ENCODE measurements at places on chromosomes 5 and 9.

- H3K4me3 ChIP-seq: no peak overlapping the region
- no peak overlapping the region for H3K27ac ChIP-seq
- H3K36me3 ChIP-seq: no peaks in the 10 kb centered on the region
- no peaks in the 10 kb centered on the region for H3K4me1 ChIP-seq
These were observed 79.7 kb downstream of the GPR21 start for GRCh38 chr9:123113185-123113584.

GRCh38 chr5:168413596-168413995, 72.7 kb upstream of the RARS1 start:
- no peak overlapping the region for H3K27ac ChIP-seq
- H3K36me3 ChIP-seq: no peaks in the 10 kb centered on the region
- no peaks in the 10 kb centered on the region for H3K4me1 ChIP-seq
- no peak for DNase-seq
- no peaks in the 10 kb centered on the region for H3K27me3 ChIP-seq
- H3K4me3 ChIP-seq: no peak overlapping the region

GRCh38 chr9:27377147-27377807, 80.3 kb upstream of the EQTN start:
- H3K27ac ChIP-seq: no peak overlapping the region
- no peak overlapping the region for H3K4me3 ChIP-seq
- H3K4me1 ChIP-seq: no peaks in the 10 kb centered on the region
- no peaks in the 10 kb centered on the region for H3K36me3 ChIP-seq
- no peaks in the 10 kb centered on the region for H3K27me3 ChIP-seq

- no peak overlapping the region for H3K4me3 ChIP-seq
- peak; percentile 67 for DNase-seq
These were observed 13.2 kb upstream of the AQP7 start for GRCh38 chr9:33415501-33416038.

DNA sequence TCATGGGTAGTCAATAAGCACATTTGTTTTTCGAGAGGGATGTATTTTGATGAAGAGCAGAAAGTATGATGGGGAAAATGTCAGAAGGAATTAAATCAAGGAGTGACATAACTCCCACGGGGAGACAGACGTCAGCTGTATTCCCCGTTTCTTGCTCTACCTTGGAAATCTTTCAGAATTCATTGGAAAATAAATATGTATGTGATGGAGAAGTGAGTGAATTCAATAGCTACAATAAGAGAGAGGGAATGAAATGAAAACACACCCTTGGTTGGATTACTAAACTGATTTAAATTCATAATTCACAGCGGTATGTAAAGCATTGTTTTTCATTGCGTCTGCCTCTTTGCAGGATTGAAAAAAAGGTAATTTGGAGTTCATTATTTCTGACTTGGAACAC, 209.7 kb upstream of the KLF4 start:
- no peaks in the 10 kb centered on the region for H3K27me3 ChIP-seq
- no peak for DNase-seq
- H3K4me3 ChIP-seq: no peak overlapping the region
- no peaks in the 10 kb centered on the region for H3K4me1 ChIP-seq
- no peak overlapping the region for H3K27ac ChIP-seq

DNA sequence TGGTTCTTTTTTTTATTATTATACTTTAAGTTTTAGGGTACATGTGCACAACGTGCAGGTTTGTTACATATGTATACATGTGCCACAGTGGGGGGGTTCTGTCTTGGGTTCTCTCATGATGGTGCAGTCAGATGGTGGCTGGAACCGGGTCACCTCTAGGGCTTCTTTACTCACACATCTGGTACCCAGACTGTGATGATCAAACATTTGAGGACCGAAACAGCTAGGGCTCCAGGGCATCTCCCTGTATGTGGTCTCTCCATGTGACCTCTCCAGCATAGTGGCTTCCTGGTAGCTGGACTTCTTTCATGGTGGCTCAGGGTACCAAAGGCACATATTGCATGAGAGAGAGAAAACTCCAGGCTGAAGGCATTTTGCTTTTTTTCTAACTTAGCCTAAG, 9.8 kb upstream of the CRHBP start:
- H3K27me3 ChIP-seq: no peaks in the 10 kb centered on the region
- no peak overlapping the region for H3K27ac ChIP-seq
- no peaks in the 10 kb centered on the region for H3K4me1 ChIP-seq
- no peak for DNase-seq
- no peak overlapping the region for H3K4me3 ChIP-seq

DNA sequence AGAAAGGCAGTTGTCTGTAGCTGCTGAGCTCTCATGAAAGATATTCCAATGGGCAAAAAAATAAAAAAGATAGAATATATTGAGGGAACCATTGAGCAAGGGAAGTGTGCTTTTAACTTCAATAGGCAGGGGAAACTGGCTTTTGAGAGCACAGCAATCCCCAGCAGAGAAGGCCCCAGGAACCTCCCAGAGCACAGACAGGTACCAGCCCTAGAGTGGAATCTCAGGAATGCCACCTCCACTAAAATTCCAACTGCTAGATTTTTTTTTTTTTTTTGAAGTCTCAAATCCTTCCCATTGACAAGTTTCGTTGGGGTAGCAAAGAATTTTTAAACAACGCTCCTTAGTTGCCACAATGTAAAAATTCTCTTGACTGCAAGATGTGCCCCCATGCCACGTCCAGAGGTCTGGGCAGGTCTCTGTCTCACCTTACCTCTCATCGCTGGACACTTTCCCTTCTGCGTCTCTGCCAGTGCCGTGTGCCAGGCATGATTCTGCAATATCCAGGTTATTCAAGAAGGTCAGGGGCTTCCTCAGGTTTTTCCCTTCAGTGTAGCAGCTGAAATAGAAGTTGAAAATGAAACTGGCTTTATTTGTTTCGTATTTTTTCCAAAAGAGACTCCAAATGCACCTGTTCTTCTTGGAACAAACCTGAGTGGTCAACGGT, 64.2 kb upstream of the IRX1 start:
- DNase-seq: no peak
- H3K4me1 ChIP-seq: no peaks in the 10 kb centered on the region
- no peak overlapping the region for H3K27ac ChIP-seq
- no peaks in the 10 kb centered on the region for H3K36me3 ChIP-seq
- H3K4me3 ChIP-seq: no peak overlapping the region
- no peaks in the 10 kb centered on the region for H3K27me3 ChIP-seq

DNA sequence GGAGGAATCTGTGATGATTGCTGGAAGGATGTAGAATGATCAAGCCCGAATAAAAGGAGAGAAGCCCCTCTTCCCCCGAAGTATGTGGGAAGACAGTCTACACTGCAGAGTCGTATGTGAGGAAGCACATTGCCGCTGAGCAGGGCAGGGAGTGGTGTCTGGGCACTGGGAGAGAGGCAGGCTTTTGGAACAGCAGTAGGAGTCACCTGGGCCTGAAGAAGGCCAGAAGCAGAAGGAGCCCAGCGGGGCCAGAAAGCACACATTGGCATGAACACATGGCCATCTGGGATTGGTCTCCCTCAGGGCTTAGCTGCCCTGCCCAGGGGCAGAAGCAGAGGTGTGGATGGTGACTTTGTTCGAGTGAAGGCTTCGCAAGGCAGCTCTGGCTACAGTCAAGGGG, 162.8 kb downstream of the ERCC6L2 start:
- no peaks in the 10 kb centered on the region for H3K4me1 ChIP-seq
- H3K27me3 ChIP-seq: no peaks in the 10 kb centered on the region
- no peak overlapping the region for H3K4me3 ChIP-seq
- no peak for DNase-seq

- H3K27ac ChIP-seq: no peak overlapping the region
- H3K27me3 ChIP-seq: no peaks in the 10 kb centered on the region
- H3K36me3 ChIP-seq: no peaks in the 10 kb centered on the region
- peaks cover 16% of the 10 kb centered on the region for H3K4me1 ChIP-seq
- H3K4me3 ChIP-seq: no peak overlapping the region
These were observed 5.5 kb downstream of the MAN2A1 start for GRCh38 chr5:109695005-109695926.

DNA sequence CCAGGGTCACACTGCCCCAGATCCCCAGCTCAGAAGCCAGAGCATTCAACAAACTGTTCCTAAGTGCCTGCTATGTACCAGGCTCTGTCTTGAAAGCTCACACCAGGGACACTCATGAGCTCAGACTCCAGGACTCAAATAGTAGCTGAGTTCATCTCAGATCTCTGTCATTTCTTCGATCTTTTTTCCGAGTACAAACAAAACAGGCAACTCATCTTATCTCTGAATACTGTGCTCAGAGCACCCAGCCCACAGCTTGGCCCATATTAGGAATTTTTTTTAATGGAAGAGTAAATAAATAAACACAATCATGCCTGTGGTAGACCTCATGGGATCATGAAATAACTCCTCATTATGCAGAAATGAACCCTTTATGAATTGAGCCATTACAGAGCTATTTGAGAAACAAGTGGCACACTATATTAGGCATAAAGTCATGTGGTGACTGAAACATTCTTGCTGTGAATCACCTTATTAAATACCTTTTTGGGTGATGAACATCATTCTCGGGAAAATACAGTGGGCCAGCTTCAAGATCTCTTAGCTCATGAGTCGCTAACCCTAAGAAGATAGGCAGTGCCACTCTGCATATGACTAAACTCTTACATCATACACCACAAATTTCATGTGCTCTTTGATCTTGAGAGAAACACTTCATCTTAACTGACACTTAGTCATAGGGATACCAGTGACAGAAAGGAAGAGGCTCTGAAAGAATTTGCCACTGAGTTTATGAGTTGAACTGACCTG, 9.9 kb downstream of the SH3RF2 start:
- peak overlapping the region; percentile 24 for H3K4me3 ChIP-seq
- H3K4me1 ChIP-seq: peaks cover 58% of the 10 kb centered on the region
- no peaks in the 10 kb centered on the region for H3K36me3 ChIP-seq

- peak overlapping the region; percentile 72 for H3K27ac ChIP-seq
- peak overlapping the region; percentile 79 for H3K4me3 ChIP-seq
These were observed 931 bp downstream of the FAM219A start for GRCh38 chr9:34457266-34458012.

DNA sequence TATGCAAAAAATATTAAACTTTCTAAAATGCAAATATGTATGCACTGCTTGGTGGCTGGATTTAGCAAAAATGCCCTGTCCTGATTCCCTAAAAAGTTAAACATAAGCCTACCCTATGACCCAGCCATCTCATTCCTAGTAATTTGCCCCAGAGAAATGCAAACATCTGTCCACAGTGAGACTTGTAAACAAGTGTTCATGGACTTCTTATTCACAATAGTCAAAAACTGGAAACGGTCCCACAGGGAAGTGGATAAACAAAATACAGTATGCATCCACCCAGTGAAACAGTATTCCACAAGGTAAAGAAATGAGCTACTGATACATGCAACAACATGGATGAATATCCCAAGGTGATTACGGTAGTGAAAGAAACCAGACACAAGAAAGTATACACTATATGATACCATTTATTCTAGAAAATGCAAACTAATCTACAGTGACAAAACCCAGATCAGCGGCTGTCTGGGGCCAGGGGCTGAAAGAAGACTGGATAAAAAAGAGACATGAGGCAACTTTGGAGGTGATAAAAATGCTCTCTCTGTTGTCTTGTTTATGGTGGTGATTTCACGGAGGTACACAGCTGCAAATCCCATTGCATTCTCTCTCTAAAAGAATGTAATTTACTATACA, 277.3 kb downstream of the GLIS3 start:
- DNase-seq: no peak
- H3K4me3 ChIP-seq: no peak overlapping the region
- no peak overlapping the region for H3K27ac ChIP-seq
- H3K4me1 ChIP-seq: no peaks in the 10 kb centered on the region

DNA sequence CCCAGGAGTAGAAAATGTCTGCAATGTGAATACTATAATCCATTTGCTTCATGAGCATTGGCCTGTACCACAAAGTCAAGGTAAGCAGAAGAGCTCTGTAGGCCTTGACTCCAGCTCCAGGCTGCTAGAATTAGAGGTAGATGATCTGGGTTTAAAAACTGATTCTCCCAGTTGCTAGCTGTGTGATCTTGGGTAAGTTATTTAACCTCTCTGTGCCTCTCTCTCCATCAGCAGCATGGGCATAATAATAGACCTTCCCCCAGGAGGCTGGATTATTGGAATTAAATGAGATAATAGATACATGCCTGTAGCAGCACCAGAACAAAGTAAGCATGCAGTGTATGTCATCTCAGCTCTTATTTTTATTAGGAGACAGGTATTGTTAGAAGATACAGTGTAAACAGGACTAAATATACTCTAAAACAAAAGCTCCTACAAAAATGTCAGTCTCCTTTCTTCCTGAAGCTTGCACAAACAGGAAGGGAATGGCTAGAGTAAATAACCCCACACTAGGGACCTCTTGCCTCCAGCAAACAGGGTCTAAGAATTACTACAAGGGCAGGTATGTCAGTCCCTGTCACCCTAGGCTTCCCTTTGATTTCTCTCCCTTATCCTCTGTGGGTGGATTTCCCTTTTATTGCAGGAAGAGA, 57.5 kb downstream of the PSAT1 start:
- no peaks in the 10 kb centered on the region for H3K4me1 ChIP-seq
- H3K27me3 ChIP-seq: no peaks in the 10 kb centered on the region
- H3K4me3 ChIP-seq: no peak overlapping the region
- H3K36me3 ChIP-seq: no peaks in the 10 kb centered on the region
